ENCODE measurements at places on chromosomes 5 and 9.

DNA sequence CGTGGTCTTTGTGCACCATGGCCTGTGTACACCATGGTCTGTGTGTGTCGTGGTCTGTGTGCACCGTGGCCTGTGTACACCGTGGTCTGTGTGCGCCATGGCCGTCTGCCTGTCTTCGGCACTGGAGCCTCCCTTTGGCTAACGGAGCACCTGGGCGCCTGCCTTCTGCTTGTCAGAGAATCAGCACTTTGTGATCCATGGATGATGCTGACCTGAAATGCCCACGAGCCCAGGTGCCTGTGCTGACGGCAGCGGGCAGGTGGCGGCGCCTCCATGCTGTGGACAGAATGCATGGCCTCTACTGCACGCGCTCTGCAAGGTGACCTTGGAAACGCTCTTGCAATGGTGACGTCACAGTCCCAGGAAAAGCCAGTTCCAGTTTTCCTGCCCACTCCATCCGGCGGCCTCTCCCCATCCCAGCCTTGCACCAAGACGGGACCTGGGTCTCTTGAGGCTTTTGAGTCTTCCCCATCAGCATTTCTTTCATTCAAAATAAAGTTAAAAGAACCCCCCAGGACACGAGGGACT, 14.6 kb downstream of the LCN9 start:
- no peak for DNase-seq

GRCh38 chr5:96347502-96348292, 85.4 kb downstream of the PCSK1 start:
- no peak for DNase-seq

GRCh38 chr5:167143716-167144115, 1147.7 kb upstream of the WWC1 start:
- no peak for DNase-seq

DNA sequence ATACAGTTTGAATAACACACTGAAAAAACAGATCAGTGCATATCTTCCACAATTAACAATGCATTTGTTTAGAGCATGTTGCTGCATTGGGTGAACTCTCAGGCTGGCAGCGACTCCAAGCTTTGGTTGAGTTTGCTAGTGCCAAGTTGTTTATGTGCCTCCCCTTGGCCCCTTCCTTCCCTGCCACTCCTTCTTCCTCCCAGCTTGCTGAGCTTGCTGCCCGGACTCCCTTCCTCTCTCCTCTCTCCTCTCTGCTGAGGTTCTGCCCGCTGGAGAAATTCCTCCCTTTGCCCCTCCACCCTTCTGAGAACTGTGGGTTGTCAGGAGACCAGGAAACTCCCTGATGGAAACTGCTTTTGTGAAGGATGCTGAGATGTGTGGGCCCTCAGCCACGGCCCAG, 247.3 kb downstream of the PDZD2 start:
- no peak for DNase-seq
